ENCODE measurements at places on chromosomes 3 and 15.
A peak's percentile ranks its signal among the peaks of the same experiment; 100 is the strongest.

DNA sequence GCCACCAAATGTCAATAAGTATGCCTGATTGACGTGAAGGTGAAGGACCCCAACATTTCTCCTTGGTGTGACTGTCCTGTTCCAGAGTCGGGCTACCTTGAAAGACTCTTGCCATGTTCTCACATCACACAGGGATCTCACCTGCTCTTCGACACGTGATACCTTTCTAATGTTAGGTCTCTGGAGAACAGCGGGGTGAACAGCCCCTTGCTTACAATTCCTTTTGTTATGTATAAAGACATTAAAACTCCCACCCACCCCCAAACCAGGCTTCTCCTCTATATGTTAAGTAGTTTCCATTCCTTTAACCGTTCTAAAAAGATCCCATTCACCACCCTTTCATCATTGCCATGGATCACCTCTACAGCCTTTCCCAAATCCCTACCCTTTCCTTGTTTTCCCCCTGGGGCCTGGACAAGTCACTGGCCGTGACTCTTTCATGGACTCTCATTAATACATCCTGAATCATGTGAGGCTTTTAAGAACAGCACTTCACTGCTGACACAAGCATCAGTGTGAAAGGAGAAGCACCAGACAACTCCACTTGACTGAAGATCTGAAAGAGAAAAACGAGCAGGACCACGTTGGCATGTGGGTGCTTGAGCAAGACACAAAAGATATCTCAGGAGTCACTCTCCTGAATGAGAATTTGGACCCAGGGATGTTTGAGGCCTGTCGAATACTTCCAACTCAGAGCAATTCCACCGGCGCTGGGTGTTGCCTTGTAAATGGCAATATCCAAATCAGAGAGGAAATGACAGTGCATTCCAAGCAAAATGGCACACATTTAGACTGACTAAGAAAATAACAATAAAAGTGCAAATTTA is 115.0 kb downstream of the FOXP1 start:
- no peak for DNase-seq

DNA sequence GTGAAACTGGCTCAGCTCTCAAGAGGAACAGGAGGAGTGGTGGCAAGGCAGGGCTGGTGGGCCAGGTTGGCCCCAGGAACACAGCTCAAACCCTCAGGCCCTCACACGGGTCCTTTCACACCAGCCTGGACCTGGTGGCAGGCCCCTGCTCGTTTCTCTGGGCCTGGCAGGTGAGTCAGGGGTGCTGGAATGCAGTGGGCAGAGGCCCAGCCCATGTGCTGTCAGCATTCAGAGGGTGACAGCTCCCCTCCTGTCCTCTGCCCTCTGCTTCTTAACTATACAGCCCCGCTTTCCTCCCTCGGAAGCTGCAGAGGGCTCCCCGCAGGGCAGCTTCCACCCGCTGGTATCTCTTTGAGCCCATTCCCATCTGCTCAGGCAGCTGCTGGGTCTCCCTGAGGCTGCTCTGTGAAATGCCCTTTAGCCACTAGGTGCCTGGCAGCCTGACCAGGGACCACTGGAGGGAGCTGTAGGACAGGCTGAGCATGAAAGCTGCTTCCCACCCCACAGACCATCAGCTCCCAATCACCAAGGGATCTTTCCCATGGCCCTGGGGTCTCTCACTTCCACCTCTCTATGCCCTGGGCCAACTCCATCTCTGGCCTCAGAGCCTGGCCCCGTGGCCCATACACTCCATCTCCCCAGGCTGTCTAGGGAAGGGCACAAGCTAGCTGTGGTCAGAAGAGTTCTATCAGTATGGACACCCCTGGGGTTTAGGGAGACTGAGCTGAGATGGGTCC is 24.8 kb downstream of the SHF start:
- DNase-seq: peak; percentile 60

DNA sequence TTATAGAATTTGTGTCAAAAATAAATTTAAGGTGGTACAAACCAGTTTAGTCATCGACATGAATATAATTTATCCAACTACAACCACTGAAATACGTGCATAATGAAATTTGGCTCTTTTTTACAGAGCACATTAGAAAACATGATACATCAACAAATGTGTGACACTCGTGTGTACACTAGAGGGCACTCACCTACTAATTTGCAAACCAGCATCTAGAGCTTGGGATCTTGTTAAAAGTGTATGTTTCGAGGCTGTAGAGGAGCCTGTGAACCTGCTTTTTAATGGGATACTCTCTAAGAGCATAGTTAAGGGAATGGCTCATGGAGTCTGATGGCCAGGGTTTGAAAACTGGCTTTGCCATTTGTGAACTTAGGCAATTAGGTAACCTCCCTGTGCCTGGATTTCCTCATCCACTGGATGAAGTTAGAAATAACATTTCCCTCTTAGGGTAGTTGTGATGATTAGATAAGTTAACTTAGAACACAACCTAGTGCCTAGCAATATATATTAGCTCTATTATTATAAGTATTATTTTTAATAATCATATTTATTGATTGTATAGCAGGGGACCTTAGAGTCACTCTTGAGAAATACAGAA is 8.8 kb upstream of the CPOX start:
- peak; percentile 29 for DNase-seq

DNA sequence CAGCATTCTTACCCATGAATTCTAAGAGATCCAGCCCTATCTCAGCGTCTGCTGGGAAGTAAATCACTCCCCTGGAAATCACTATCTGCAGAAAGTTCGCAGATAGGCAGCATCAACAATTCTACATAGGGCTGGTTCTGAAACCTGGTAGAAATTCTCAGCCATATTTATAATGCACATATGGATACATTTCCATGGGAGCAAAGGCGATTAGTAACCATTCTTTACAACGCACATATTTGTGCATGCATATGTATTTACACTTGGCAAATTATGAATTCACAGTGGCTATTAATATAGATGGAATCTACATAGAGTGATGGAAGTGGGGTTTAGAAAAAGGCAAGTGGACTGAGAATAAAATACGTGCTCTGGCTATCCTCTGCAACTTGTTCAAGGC is 128.0 kb upstream of the FOXB1 start:
- DNase-seq: no peak

GRCh38 chr15:93683651-93684050 is 547.7 kb upstream of the MCTP2 start:
- DNase-seq: no peak

DNA sequence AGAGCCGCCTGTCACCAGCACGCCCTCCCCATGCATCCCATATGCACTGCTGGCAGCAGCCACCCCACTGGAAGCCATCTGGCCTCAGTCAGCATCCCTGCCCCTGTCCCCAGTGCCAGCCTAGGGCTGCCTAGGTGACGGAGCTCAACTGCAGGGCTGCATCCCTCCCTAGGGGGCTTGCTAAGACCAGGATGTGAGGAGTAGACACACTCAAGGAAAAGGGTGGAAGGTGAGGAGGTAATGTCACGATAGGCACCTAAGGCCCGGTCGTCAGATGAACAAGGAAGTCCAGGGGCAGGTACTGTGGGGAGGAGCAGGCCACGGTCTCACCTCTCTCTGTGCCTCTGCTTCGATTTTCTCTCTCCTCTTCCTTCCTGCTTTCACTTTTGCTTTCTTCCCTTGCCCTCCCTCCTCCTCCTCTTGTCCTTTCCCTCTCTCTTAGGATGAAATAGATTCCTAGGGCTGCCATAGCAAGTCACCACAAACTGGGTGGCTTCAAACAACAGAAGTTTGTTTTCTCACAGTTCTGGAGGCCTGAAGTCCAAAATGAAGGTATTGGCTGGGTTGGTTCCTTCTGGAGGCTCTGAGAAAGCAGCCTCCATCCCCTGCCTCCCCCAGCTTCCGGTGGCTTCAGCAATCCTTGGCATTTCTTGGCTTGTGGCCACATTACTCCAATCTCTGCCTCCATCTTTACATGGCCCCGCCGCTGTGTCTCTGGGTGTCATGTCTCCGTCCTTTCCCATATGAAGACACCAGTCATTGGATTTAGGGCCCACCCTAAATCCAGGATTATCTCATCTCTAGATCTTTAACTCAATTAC is 298.3 kb downstream of the SHQ1 start:
- no peak for DNase-seq

DNA sequence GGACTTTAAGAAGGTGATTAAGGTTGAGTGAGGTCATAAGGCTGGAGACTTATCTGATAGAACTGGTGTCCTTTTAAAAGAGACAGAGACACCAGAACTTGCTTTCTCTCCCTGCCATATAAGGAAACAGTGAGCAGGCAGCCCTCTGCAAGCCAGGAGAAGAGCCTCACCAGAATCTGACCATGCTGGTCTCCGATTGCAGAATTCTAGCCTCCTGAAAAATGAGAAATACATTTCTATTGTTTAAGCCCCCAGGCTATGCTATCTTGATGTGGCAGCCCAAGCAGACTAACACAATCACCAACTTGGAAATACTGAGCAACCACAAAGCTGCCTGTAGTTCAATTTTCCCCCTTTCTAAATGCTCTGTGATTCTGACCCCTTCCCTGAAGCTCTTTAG is 161.4 kb upstream of the RARB start:
- no peak for DNase-seq

GRCh38 chr15:63972801-63973200 is 73.5 kb downstream of the DAPK2 start:
- DNase-seq: no peak

DNA sequence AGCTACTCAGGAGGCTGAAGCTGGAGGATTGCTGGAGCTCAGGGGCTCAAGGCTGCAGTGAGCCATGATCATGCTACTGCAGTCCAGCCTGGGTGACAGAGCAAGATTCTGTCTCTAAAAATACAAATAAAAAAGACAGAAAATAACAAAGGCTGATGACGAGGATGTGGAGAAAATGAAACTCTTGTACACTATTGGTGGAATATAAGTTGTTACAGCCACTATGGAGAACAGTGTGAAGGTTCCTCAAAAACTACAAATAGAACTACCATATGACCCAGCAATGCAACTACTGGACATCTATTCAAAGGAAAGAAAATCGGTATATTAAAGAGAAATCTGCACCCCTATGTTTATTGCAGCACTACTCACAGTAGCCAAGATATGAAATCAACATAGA is 526.7 kb upstream of the NAALADL2 start:
- DNase-seq: no peak

DNA sequence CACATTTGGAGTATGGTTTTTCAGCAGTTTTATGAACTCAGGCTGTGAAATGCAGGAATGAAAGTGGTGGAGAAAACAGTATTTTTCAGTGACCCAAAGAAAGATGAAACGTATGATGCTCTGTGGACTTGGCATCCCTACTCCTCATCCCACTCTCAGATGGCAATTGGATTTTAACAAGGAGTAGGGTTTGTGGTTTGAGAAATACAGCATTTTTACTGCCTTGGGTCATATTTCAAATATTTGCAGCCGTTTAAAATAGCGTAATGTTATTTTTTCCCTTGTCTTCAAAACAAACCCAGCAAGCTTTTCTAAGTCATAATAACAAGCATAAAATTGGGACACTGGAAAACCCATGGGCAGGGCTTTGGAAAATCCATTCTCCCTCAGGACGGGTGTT is 117.2 kb upstream of the LRIG1 start:
- no peak for DNase-seq

- no peak for DNase-seq
Measured at GRCh38 chr15:59303633-59304032, 69.0 kb downstream of the MYO1E start.

GRCh38 chr15:84598250-84598649 is 2.6 kb upstream of the ZSCAN2 start:
- no peak for DNase-seq

GRCh38 chr15:75573648-75574384 is 5.3 kb downstream of the PTPN9 start:
- no peak for DNase-seq

- DNase-seq: no peak
Measured at GRCh38 chr3:59247402-59247841, 197.6 kb upstream of the CFAP20DC start.

GRCh38 chr3:149610351-149611105 is 47.3 kb downstream of the WWTR1 start:
- DNase-seq: no peak

DNA sequence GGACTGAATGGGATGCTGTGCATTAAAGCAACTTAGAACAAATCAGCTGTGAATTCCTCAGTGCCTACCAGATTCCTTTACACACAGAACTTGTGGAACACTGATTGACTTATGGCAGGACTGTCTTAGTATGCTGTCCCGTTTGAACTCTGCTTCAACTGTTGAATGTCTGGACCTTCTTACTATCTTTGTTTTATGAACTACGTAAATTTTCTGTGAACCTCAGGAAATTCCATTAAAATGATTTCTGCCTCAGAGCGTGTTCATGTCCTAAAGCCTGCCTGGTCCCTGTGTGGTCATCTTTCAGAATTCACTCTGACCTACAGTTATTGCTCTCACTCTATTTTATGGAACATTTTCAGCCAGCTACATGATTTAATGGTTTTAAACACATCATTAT is 29.4 kb upstream of the FBN1 start:
- no peak for DNase-seq

DNA sequence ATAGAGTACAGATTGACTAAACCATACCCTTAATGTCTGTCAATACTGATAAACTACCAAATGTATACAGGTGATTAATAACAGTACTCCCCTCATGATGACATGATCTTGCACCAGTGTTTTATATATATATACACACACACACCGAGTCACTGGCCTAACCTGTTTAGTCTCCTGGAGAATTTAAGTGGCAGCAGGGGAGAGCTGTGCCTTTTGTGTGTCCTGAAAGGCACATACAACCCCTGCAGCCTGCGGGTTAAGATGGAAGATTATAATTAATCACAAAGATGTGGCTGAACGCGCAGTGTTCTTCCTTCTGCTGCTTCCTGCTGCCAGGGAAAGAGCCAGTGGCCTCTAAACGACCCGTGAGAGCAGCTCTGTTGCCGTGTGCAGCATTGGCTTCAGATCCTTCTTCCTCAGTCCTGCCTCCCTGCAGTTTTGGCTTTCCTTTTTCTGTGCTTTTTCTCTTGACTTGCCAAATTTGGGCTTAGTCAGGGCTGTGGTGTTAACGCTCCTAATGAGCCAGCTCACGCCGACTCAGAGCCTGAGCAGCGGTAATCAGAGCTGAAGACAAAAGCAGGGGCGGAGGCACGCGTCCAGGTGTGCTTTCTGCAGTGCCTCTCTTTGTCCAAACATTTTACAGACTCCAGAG is 42.5 kb upstream of the UBE3A start:
- no peak for DNase-seq

DNA sequence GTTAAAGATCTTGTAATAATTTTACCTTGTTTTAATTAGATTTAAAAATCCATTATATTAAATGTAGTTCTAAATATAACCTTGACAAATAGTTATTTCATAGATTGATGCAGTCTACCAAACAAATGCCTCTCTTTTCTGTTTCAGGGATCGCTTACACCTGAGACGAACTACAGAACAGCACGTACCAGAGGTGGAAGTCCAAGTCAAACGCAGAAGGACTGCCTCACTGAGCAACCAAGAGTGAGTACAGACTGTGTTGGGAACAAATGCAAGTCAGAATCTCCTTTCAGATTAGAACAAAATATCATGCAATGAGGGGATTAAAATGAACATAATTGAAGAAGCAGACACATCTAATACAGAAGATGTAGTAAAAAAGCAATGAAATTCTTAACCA is 7.2 kb downstream of the SNRPN start:
- no peak for DNase-seq

GRCh38 chr15:62998262-62998890 is 44.2 kb upstream of the TPM1 start:
- DNase-seq: no peak

All from HFF-Myc (cell line).